ENCODE measurements at places on chromosomes 4 and X.

DNA sequence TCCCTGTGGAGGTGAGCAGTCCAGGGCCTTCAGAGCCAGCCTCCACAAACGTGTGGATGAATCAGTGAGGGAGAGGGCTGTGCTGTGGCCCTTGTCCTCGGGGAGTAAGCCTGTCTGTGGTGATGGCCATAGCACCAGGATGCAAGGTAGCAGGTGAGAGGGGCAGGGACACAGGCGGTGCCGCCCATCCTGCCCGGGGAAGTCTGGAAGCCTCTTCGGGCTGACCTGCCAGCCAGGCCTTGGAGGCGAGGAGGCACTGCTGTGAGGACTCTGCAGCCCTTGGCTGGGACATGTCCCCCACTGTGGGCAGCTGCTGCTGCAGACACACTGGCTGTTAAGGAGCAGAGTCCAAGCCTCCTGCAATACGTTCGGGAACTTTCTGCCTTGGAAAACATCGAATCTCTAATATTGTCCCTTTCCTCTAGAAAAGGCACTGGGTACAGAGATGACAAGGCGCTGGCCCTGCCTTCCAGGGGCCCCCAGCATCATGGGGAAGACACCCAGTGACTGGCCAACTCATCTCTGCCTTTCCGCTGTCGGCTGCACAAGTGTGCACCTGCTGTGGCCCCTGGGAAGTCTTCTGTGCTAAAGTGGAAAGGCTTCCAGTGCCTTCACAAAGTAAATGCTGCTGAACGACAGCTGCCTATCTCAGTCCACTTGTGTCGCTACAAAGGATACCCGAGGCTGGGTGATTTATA lies 101.4 kb downstream of the ADRA2C start:
- no peak for DNase-seq

DNA sequence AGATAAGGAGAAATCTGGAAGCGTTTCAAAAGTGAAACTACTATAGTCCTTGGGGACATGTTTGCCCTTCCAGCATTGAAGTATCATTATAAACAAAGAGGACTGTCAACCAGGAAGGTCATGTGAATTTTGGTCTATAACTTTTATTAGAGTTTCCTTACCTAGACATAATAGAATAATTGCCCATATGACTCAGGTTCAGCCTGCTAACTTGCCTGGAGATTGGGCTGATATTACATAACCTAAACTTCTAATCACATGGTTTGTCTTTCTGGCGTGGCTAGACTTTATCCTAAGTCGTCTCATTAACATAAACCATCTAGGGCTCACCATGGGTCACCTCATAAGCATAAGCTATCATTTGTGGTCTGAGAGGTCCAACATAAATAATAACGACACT lies 775.9 kb downstream of the CENPC start:
- no peak for DNase-seq

DNA sequence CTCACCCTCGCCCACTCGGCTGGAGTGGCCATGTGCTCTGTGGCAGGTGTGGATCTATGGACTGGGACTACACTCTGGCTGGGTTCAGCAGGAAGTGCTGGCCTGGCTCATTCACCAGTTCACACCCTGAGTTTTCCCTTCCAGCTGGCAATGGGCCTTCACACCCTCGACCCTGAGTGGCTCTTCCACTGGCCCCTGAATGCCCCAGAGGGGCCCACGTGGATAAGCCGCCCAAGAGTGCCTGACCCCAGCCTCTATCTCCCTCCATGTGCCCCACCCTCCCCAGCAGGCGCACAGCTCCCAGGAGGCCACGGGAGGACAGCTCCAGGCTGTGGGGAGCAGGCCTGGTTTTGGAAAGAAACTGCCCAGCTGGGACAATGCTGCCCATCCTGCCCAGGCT lies 234.1 kb downstream of the AFAP1 start:
- DNase-seq = no peak

GRCh38 chr4:184648054-184648312 lies 1.3 kb downstream of the CASP3 start:
- no peak for DNase-seq

DNA sequence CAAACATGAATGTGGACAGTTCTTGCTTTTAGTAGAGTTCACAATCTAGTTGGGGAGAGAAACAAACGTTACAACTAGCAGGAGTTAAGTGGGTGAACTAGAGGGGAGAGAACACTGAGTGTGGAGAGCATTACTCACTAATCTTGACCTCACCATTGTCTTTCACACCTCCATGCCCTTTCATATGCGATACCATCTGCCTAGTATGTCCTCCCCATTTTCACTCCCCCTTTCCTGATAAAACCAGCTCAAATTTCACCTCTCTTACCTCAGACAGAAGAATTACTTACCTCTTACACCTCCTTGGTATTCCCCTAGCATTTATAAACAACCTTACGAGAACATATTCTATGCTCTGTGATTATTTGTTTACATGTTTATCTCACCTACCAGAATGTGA lies 53.6 kb downstream of the LAS1L start:
- DNase-seq = no peak

DNA sequence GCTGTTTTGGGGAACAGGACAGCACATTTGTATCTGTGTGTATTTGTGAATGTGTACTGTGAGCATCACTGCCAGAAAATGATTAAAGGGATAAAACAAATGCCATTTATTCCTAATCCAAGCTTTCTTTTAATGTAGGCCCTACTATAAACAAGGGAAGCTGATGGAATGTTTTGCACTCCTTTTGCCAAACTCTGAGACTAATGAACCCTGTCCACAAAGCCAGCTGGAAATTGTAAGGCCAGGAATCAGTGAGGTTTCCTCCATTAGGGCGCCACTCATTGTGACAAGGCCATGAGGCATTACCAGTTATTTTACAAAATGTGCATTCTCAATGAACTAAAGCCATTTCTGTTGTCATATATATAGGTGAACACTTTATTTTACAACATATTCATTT lies 163.0 kb upstream of the NAP1L5 start:
- DNase-seq = no peak
